Cerebellar nuclear complex (tissue), 1 donor: ENCODE measurements at places on chromosomes 7 and 10.

DNA sequence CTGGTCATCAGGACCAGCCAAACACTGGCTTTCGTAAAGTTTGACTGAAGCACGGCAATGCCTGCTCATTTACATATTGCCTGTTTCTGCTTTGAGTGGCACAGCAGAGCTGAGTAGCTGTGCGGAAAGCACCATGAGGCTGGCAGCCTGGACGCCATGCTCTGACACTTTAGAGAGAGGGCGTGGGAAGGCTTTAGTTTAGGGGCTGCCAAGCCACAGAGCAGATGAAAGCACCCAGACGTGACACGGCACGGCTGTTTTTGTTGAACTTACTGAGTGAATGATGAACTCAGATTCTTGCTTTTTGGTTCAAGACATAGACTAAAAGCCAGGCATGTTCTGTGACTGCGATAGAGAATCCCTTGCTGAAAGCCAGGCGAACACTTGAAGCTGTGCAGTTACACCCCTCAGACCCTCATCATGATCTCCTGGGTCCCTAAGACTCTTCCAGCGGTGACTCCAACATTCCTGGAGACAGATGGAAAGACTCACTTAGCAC lies 182.1 kb downstream of the ZMYND11 start:
- no peak for DNase-seq

GRCh38 chr7:151883857-151884256 lies 6.9 kb upstream of the PRKAG2 start:
- no peak for DNase-seq

- no peak for DNase-seq
Measured at GRCh38 chr7:30925117-30925516, 13.5 kb downstream of the AQP1 start.

DNA sequence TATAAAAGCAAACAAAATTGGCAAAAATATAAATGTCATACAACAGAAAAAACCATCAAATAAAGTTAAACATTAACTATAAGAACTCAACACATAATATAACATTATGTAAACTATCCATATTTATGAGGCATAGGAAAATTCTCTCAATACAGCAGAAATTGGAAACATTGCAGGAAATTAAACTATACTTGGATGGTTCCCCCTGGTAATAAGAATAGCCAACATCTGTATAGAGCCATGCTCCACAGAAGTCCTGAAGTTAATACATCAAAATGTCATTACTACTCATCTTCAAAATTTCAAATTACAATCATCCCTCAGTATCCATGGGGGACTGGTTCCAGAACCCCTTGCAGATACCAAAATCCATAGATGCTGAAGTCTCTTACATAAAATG lies 350.5 kb downstream of the PARD3 start:
- no peak for DNase-seq

DNA sequence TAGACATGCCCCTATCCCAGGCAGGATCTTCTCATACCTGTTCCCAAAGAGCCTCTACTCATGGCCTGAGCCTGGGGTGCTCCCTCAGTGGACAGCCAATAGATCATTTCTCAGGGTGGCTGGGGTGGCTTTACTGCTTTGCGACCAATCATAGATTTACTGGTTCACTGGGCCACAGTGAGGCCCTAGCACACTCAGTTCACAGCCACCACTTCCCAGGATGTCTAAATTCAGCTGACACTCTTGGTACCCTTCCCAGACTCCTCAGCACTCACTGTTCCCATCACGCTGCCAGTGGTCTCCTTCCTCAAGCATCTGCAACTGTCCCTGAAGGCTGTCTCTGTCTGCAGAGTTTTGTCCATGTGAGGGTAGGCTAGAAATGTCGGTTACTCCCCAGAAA lies 50.6 kb downstream of the ARHGAP22 start:
- DNase-seq = no peak
